Thymus (tissue), 14 donors: ENCODE measurements at places on chromosomes 12 and 14. TPM values are rescaled to one million over a fixed set of nuclear protein-coding genes. Genes with fewer than 3 reads are reported as not detected.

SLC6A15 gene
- total RNA-seq, result 0.09 TPM

- H3K4me3 ChIP-seq, result no peak overlapping the region
- H3K27ac ChIP-seq, result no peak overlapping the region
- H3K36me3 ChIP-seq, result no peaks in the 10 kb centered on the region
- H3K4me1 ChIP-seq, result peaks cover 6% of the 10 kb centered on the region
- no peak for DNase-seq
- no peaks in the 10 kb centered on the region for H3K27me3 ChIP-seq
Observed at GRCh38 chr12:104280717-104281458, 22.7 kb upstream of the EID3 start.

HRK gene
- total RNA-seq, result 3.1 TPM

- H3K27ac ChIP-seq, result no peak overlapping the region
- peaks cover 15% of the 10 kb centered on the region for H3K27me3 ChIP-seq
- no peaks in the 10 kb centered on the region for H3K36me3 ChIP-seq
- H3K4me3 ChIP-seq, result no peak overlapping the region
Observed at GRCh38 chr12:53052419-53053217, 2.8 kb downstream of the TNS2 start.

CLEC12A gene
- 2.9 TPM for total RNA-seq

CLEC4E gene
- 0.19 TPM for total RNA-seq

DNA sequence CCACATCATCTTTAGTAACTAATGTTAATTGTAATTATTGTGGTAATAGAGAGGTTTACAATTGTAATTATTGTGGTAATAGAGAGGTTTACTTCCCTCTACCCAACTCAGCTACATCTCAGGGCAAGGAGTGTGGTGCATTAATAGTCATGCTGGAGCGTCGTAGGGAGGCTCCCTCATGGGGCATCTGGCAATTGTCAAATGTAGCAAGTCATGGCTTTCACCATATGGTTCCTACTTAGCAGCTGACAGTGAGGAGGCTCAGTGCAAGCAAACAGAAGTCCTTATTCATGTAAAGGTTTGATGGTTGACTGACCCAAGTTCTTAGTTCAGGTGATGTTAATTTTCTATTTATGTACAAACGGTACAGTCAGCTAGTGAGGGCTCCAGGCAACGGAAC, 1012.0 kb downstream of the FLRT2 start:
- H3K4me1 ChIP-seq, result no peaks in the 10 kb centered on the region
- DNase-seq, result no peak
- H3K27me3 ChIP-seq, result no peaks in the 10 kb centered on the region
- no peak overlapping the region for H3K27ac ChIP-seq
- no peak overlapping the region for H3K4me3 ChIP-seq
